Progenitor cell of endocrine pancreas (in vitro differentiated cells): ENCODE measurements at places on chromosomes 6 and 20.

GRCh38 chr6:157054531-157054979 is 268.8 kb downstream of the TMEM242 start:
- DNase-seq, result no peak

DNA sequence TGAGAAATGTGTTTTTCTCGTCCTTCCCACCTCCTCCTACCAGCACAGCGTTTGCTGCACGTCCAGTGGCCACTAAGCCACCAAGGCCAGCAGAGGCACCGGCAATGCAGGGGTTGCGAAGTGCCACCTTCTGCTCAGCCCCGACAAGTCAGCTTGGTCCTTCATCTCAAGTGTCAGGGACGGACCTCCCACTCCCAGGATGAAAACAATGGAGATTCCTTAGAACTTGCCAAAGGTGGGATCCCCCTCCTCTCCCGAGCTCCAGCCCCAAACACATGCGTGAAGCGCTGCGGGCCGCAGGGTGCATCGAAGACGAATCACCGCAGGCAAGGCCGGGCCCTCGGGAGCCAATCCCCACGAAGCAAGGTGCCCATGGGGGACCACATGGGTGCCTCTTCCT is 60.8 kb downstream of the WDR27 start:
- no peak for DNase-seq

DNA sequence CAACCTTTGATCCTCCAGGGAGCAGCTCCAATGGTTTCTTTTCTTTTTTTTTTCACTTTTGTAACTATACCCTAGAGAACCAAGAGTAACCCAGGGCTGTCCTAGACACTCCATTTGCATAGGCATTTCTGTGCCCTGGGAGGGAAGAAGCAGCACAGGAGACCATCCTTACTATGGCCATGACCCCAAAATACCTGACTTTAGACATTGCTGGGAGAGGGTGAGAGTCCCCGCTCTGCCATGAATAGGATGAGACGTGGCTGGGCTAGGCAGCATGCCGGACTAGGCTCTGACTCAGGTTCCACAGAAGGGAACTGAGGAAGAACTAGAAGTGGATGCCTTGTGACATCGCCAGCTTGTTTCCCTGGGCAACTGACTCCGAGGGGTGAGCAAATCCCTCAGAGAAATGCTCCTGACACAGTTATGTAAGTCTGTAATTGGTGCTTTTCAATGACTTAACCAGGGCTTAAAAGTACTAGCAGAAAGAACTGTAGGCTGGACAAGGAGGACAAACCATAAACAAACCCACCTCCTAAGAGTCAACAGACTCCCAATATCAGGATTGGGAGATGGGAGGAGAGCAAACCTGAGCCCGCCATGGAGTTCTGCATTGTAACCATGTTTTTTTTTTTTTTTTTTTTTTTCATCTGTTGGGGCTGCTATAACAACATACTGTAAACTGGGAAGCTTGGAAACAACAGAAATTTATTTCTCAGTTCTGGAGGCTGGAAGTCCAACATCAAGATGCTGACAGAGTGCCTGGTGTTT is 910 bp upstream of the ADTRP start:
- no peak for DNase-seq

DNA sequence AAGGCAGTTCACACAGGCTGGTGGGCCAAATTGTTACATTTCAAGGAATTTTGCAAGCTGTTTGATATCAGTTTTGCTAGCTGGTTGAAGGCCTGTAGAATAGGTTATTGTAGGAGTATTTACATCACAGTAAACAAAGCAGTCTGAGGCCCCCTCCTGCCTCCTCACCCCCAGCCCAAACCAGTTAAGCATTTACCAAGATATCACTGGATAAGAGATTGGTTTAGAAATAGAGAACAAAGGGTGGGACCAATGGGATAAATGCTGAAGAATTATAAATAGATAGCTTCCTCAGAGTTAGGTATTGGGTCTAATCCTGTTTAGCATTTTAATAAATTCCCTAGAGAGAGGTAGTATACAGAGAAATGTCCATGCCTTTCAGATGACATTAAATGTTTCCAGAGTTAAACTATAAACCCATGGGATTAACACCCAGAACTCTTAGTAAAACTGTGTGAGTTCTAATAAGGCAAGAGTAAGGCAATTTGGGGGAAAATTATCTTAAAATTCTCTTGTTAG is 2.3 kb upstream of the PHACTR2 start:
- DNase-seq, result no peak

GRCh38 chr6:144286503-144287393 is 1.6 kb downstream of the UTRN start:
- DNase-seq, result peak; percentile 65

- DNase-seq, result no peak
Observed at GRCh38 chr6:166041277-166041676, 126.4 kb downstream of the TBXT start.

DNA sequence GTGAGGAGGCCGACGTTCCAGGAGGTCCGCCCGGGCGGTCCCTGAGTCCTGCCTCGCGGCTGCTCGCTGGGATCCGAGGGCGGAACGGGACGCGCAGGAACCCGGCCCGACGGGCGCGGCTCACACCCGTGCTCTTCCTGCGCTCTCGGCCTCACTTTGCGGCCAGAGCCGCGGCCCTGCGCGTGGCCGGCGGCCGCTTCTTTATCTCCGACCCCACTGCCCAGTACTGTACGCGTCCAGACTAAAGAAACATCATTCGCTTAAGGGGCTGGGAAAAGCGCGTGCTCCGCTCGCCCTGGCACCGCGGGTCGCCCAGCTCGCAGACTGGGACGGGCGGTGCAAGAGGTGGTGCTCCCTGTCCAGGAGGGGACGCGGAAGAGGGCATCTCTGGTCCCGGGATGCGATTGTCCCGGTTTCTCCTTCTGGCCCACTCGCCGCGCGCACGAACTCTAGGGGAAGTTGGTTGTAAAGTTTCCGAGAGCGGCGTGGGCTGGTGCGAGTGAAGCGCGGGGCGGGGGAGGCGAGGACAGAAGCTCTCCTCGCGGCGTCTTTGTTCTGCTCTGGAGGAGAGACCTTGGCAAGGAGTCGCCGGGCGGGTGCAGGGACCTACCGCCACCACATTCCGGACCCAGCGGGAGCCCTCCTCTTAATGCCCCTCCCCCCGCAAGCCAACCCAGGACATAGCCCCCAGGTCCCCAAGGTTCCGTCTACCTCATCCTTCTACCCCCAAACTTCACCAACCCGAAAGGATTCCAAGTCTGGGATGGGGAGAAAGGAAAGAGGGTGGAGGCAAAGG is 71.0 kb downstream of the SOX4 start:
- peak; percentile 30 for DNase-seq

- DNase-seq, result no peak
Observed at GRCh38 chr6:134875367-134875766, 74.5 kb downstream of the ALDH8A1 start.

GRCh38 chr20:41314386-41314785 is 3.1 kb downstream of the ZHX3 start:
- no peak for DNase-seq

- DNase-seq, result no peak
Observed at GRCh38 chr6:40722091-40722490, 134.9 kb upstream of the LRFN2 start.

DNA sequence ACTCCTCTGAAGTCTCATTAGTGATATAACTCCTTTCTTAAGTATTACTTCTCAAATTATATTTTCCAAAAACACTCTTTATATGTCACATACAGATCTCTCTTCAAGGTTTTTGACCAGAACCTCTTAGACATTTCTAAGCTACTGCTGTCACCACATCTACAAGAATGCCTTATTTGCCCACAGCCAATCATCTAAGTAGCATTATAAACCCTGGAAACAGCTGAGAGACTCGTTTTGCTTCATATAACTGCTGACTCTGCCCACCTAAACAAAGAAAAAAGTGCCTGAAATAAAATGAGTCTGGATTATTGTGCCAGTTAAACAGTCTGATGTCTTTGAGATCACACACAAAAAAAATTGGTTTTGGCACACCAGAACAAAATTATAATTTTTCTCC is 165.9 kb downstream of the COL9A1 start:
- DNase-seq, result no peak

- DNase-seq, result no peak
Observed at GRCh38 chr6:167558246-167559177, 233.6 kb downstream of the TTLL2 start.

DNA sequence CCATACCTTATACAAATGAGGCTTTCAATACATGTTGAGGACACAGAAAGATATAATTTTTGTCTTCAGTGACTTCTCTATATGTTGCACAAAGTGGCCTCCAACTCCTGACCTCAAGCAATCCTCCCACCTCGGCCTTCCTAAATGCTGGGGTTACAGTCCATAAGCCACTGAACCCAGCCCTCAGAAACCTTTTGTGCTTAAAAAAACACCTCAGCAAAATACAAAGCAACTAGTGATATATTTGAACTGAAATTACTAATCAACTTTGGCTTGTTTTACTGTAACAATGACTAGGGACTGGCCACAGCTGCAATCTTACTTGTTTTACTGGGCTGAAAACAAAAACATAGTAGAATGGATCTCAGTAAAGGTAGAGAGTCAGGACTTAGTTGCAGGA is 3.2 kb upstream of the ZNF184 start:
- no peak for DNase-seq

GRCh38 chr20:63165356-63166192 is 50.4 kb downstream of the YTHDF1 start:
- DNase-seq, result no peak

- no peak for DNase-seq
Observed at GRCh38 chr20:24986436-24987015, 6.0 kb downstream of the APMAP start.

- no peak for DNase-seq
Observed at GRCh38 chr6:22880686-22881433, 311.5 kb downstream of the HDGFL1 start.

DNA sequence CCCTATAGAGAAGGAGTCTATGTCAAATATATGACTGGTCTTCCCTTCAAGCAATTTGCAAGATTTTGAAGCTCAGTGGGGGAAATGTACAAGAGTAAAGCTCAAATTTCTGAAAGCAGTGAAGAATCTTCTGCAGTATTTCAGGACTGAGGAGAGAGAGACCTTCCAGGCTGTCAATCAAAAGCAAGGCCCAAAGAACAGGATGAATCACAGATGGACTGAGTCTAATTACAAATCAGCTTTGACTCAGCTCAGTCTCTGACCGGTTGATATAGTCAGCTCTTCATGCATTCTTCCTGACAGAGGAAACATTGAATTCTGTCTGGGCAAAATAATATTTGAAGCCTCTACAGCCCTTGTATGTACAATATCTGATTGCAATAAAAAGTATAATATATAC is 7.7 kb upstream of the HTR1B start:
- no peak for DNase-seq
